Iris pigment epithelial cell (primary cell): ENCODE measurements at places on chromosomes 2 and 18.

- DNase-seq = no peak
These were observed 97.3 kb upstream of the SERPINE2 start for GRCh38 chr2:224136396-224136795.

DNA sequence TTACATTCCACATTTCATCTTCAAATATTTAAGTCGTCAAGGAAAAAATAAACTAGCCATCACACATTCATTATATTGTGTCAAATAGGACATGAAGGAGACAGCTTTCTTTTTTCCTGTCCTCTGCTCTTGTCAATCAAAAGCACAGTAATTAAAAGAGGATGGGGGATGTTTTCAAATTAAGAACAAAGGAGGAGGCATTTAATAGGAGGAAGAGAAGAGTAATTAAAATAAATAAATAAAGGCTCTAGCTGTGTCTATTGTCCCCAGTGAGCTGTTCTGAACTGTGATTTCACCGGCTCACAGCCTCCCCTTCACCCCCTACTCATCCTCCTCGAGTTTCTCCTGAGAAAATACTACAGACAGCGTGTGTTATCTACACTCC, 1377.1 kb upstream of the PIK3C3 start:
- DNase-seq = no peak

GRCh38 chr2:13543550-13543949, 826.8 kb downstream of the TRIB2 start:
- no peak for DNase-seq

GRCh38 chr18:49285627-49286026, 174.8 kb downstream of the DYM start:
- DNase-seq = no peak

DNA sequence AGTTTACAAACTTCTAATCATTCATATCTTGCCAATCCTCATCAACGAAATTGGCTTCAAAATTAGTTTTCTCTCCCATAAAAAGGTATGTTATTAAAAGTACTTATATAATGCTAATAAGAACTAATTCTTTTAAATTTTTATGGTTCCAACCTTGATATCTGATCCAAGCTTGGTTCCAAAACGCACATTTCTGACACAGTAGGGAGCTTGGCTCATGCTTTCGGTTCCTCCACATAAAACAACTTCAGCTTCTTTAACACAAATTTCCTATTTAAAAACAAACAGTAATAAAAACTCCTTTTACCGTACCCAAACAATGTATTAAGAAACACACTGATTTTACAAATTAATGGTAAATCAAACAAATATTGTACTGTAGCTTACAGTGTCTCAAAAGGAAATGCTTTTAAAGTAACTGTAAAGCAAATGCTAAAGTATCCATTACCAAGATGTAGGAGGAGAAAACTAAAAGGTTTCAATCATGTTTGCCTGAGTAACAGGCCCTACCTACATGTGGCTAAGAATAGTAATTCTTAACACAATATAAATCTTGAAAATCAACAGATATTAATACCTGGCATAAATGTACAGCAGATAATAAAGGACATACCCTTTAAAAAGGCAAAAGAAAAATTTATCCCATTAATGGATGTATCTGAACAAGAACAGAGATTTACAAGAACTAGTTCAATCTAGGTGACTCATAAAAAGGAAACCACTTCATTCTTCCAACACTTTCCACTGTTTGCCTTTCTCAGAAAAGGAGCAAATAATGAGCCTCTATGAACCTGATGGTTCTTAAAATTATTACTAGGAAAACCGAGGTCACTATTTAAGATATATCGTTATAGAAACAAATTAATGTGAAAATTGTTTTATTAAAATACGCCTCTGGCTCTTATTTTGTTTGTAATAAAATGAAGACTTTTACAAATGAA, 17.5 kb downstream of the ACAA2 start:
- peak; percentile 49 for DNase-seq

DNA sequence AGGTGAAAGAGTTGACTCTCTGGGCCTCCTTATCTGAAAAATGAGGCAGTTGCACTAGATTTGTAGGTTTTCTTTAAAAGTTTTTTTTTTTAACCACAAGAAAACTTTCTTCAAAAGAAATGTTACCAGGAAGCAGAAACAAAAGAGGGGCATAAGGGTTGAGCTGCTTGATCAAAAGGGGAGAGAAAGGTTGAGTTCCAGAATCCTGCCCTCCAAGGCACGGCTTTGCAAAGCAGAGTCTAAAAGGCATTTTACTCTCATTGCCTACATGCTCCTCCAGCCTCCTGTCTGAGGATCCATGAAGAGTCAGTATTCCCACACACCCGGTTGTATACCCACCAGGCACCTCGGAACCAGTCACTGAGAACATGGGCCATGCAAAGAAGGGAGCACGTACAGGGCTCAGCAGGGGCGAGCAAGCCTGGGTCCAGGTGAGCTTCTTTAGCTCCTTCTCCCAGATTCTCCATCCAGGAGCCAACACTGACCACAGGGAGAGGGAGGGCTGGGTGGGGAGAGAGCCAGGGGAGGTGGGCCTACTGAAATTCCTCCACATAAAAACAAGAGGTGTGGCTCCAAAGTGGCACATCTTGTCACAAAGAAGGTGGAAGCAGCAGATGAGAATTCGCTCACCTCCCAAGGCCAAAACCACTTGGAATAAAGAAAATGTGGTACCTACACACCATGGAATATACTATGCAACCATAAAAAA, 116.0 kb upstream of the EPC2 start:
- DNase-seq = no peak

DNA sequence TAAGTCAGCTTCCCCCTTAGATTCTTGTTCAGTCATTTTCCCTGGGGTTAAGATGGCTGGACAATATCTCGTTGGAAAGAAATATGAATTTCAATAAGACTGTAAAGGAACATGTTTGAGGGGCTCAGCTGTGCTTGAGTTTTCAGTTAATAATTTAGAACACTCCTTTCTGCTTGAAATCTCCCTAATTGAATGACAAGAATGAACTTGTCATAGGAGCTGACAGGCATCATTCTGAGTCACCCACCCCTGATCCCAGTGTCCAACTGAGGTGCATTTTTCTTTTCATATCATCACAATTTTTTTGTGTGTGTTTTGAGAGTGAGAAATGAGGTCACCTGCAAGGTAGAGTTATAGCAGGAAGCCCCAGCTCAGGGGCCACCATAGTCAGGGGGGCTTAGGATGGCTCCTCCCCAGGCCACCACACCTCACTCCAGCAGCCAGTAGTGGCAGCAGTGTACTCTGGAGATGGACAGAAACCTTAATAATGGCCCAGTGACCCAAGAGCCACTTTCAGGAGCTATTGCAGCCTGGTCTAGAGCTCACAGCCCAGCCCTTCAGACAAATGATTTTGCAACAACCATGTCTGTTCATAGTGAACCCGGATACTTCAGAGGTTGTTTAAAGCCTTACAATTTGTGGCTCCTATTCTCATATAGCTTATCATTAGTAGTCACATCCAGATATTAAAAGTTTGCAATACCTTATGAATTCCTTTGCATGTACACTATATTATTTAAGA, 174.5 kb downstream of the MAIP1 start:
- DNase-seq = no peak

DNA sequence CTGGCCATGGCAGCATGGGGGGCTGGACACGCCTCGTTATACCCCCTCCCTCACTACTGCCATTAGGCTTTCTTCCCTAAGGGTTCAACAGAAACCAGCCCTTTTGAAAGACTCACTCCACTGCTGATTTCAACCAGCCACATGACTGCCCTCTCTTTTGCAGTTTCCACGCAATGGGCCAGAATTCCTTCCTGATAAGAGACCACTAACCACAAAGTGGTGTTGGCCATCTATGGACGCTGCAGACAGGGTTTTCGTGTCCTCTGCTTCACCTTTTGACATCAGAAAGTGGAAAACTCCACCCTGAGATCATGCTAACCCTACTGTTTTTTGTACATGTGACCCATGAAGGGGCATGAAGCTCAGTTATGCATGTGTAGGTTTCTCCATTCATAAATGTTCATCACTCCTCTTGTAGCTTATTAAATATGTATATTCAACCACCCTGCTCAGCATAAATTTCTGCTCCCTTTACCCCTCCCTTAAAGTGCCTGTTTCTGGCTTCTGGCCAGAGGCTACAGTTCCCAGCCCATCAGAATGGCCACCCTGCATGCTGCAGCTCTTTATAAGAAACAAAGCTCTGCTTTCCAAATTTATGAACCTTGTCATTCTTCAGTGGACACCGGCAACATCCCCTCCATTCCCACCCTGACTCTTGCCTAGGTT, 106.6 kb upstream of the MSH6 start:
- no peak for DNase-seq

- no peak for DNase-seq
These were observed 12.7 kb upstream of the EFR3B start for GRCh38 chr2:25029183-25029554.

- DNase-seq = no peak
These were observed 56.3 kb upstream of the ZNF521 start for GRCh38 chr18:25408293-25408692.

DNA sequence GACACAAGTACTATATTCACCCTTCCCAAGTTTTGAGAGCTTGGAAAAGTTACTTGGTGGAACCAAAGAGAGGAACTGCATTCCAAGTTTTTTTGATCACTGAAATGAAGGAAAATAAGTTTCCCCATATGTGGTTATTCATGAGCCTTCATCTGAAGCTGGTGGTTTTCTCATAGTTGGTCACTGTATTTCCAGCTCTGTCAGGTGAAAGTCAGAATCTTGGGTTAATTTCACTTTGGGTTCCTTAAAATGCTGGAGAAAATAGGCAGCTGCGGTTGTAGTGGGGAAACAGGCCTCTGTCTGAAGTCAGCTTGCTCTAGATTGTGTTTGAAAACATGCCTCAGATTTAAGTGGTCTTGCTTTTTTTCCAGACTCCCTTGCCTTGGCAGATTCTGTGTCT, 200.5 kb downstream of the HRH4 start:
- DNase-seq = no peak

DNA sequence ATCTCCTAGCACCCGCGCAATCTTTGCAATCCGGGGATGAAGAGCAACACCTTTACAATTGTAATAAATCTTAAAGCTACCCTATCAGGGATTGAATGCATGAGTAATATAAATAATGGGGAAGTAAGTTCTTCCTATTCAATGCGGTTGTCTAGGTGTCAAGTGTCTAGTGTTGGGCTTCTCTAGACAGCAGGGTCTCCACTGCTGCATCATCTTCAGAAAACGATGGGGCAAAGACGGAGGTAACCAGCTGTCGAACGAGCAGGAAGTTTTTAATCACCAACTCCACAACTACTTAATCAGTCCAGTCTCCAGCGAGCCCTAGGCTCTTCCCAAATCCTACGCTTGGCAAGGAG, 573 bp downstream of the STAM2 start:
- no peak for DNase-seq

- no peak for DNase-seq
These were observed 182.6 kb upstream of the PKDCC start for GRCh38 chr2:41865263-41865662.

DNA sequence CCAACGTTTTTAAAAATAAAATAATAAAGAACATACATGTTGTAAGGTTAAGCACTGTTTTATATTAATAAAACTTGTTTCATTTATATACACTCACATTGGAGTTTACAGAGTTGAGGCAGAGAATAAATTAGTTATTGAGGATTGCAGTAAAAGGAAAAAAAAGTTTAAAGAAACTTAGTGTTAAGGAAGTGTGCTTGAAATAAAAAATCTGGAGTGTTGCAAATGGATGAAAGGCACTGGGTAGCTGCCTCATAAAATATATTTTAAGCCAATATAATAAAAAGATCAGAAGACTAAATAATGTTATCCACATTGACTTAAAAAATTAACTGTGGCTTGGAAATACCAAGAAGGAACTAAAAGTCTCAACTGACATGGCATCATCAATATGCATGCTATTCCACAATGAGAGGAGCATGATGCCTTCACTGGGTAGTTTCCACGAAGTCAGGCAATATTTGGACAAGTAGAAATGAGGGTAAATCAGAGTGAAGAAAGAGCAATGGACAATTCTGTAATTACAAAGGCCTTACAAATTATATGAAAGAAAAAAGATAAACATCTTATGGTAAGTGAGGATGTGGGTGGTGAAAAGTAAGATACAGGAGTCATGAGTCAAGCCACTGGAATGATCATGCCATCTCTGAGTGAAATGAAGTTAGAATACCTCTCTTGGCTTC, 2.5 kb downstream of the GALNT3 start:
- DNase-seq = peak; percentile 64

- peak; percentile 79 for DNase-seq
These were observed 6.5 kb upstream of the CYBRD1 start for GRCh38 chr2:171515672-171516298.

GRCh38 chr2:64379186-64379585, 74.8 kb upstream of the LGALSL start:
- no peak for DNase-seq

GRCh38 chr2:137800386-137800785, 163.9 kb upstream of the HNMT start:
- DNase-seq = no peak

DNA sequence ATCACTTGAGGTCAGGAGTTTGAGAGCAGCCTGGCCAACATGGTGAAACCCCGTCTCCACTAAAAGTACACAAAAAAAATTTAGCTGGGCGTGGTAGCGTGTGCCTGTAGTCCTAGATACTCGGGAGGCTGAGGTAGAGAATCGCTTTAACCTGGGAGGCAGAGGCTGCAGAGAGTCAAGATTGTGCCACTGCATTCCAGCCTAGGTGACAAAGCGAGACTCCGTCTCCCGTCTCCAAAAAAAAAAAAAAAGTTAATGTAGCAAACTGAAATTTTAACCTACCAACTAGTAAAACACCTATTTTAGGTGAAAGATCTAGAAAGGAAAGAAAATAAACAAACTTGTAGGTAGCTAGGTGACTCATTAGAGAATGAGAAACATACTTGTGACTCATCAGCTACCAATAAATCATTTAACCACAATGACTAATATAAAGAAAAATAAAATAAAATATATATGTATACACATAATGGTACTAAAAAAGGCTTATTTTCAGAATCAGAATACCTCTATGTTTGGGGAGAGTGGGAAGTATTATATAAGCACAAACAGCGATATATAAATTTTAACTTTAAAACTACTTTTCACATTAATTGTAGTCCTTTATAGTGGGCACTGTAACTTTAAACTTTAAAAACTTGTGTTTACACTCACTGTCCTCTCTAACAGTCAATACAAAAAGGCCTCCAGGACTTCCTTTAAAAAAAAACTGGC, 36.6 kb downstream of the DARS1 start:
- DNase-seq = peak; percentile 80

GRCh38 chr2:155494744-155495143, 796.2 kb downstream of the KCNJ3 start:
- no peak for DNase-seq

DNA sequence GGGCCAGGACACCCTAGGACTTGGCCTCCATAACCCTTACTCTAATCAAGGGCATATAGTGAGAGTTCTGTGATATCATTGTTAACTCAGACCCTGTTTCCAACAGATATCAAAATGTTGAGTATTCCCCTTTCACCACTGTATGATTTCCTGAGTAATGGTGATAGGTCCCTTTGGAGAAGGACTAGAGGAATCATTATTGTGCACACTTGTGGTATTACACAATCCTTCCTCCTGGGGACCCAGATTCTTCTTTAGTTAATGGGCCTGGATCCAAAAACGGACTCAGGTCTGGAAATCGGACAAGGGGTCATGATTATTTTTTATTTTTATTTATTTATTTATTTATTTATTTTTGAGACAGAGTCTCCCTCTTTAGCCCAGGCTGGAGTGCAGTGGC, 23.5 kb downstream of the PRKRA start:
- no peak for DNase-seq

GRCh38 chr2:65511306-65511705, 78.9 kb upstream of the SPRED2 start:
- DNase-seq = no peak
